Fibroblast of skin of left biceps (primary cell): ENCODE measurements at places on chromosomes 12 and 14.
A peak's percentile ranks its signal among the peaks of the same experiment; 100 is the strongest.

DNA sequence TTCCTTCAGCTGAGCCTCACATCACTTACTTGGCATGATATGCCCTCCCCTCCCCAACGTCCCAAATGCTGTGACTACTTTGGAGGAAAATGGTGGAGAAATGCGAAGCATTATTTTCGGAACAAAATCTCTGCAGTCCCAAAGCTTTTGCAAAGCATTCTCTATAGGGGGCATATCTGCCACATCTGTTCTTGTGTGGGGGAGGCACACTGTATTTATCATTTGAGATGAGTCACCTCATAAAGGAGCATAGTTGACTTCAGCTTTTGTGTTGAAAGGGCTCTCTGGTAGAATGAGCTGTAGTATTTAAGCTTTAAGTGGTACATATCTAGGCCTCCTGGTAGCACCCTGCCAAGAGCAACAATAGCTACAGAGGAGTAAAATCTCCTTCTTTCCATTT is 447.5 kb downstream of the ADAMTS20 start:
- DNase-seq: no peak

DNA sequence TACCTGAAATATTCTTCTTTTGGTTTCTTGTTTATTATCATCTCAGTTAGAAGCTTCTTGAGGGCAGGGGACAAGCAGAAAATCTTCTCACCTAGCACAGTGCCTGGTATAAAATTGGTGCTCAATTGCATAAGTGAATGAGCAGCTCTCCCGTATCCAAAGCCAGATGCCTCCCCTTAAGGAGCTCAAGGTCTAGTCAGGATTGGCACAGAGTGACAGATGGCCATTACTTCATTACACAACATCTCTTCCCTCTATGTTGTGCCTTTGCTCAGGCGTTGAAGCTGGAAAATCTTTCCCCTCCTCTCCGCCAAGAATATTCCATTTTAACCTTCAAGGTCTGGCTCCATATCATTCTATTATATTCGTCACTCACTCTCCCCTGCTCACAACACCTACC is 3.6 kb downstream of the SLC4A8 start:
- no peak for DNase-seq

DNA sequence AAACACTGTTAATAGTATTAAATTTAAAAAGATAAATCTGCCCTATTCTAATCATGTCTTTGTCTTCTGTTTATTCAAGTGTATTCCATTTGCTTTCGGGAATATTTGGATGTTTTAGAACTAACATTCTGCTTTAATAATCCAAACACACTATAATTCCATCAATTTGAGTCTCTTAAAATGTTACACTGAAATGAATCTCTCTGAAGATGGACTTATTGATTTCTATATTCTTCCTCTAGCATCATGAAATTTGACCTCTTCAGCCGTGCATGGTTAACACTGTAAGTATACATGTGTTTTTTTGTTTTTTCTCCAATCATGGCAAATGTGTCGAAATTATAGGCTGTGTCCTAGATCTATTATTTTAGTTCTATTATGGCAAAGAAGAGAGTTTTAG is 339.2 kb downstream of the ACSS3 start:
- DNase-seq: no peak

DNA sequence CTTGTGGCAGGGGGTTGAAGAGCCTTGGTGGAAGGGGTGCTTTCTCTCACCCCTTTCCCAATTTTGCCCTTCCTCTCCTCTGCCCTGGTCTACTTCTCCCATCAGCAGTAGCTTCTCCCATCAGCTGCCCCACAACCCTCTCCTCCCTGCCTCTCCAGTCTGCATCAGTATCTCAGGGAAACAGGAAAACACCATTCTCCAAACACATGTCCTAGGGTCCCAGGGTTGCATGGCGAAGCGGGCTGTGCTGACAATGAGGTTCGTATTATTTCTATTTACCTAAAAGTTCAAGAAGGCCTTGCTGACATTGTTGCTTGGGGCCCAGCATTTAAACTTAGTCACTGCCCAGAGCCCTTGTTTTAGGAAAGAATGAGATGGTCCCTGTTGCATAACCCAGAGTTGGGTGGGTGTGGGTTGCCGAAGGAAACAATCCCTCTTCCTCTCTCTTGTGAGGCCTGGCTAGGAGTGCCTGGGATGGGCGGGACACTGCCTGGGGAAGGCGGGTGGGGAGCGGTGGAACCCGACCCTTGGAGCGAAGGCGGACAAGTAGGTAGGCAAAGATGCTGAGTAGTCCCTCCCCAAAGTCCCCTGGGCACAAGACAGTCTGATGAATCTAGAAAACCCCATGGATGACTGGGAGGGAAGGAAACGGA is 1.3 kb upstream of the IGFBP6 start:
- DNase-seq: peak; percentile 68

GRCh38 chr12:33654313-33654712 is 214.7 kb upstream of the SYT10 start:
- no peak for DNase-seq

GRCh38 chr12:82972624-82973023 is 285.9 kb downstream of the TMTC2 start:
- DNase-seq: no peak

DNA sequence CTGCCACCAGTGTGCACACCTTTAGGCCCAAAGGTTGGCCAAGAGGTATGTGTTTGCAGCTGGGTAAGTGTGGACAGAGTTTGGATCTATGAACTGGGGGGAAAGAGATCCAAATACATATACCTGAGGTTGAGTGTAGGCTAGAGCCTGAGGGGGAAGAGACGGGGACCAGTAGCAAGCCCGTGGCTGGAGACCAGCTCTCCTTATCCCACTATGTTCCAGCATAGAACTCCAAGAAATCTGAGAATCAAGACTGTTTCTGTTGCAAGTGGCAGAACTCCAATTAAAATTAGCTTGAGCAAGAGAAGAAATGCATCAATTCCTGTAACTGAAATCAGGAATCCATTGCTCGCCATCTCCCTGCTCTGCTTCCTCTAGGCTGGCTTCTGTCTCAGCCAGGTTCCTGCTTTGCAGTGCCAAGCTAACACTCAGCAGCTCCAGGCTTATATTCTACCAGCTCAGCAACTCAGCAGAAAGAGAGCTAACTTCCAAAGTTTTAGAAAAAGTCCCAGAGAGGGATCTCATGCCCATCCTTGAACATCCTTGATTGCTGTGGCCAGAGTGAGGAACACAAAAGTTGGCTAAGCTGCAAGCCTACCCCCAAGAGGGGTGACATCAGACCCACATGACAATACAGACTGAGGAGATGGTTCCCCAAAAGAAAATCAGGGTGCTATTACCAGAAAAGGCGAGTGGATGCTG is 1.5 kb upstream of the PCK2 start:
- no peak for DNase-seq

GRCh38 chr12:2668816-2669215 is 126.0 kb upstream of the FKBP4 start:
- no peak for DNase-seq

DNA sequence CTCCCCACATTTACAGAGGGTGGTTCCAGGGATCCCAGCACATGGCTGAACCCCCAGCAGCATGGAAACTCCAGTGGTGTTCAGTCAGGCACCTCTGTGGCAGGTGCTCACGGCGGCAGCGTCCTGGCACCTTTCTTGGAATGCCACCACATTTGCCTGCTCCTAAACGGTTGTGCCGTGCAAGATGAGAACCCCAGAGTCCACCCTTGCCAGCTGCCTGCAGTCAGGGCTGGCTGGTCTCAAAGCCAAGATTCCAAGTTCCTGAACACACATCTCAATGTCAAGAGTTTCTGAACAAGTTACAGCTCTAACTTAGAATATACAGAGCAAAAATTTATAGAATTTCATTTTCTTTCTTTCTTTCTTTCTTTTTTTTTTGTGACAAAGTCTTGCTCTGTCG is 38.7 kb downstream of the DDX51 start:
- DNase-seq: no peak

DNA sequence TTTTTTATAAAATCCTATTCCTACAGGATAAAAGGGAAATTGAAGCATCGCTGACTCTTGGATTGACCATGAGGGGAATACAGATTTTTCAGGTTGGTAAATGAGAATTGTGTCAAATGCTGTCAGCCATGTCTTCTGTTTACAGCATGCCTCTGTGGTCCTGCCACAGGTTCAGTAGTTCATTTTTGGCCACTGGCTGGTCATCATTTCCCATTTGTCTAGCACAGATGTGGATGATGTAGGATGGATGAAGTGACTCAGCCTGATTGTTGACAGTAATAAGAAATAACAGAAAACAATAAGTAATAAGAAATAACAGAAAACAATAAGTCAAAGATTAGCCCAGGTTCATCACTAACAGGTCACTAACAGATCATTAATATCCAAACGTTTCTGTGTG is 59.8 kb downstream of the FRMD6 start:
- DNase-seq: no peak

- DNase-seq: no peak
These were observed 1.9 kb upstream of the KRT18 start for GRCh38 chr12:52946797-52947547.

- peak; percentile 60 for DNase-seq
These were observed 834 bp downstream of the RASSF8 start for GRCh38 chr12:25959071-25959961.

DNA sequence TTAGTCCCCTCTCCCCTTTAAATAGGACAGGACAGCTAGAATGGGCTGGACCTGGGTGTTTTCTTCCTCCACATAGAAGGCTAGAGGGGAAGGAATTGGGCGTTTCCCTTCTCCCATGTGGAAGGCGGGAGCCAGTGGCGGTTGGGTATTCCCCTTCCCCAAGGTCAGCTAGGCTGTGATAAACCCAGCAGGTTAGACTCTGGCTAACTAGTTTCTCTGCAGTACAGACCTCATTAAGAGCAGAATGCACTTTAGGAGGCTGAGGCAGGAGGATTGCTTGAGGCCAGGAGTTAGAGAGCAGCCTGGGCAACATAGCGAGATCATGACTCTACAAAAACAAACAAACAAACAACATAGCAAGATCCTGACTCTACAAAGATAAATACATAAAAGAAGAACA is 92.6 kb downstream of the BEGAIN start:
- no peak for DNase-seq

DNA sequence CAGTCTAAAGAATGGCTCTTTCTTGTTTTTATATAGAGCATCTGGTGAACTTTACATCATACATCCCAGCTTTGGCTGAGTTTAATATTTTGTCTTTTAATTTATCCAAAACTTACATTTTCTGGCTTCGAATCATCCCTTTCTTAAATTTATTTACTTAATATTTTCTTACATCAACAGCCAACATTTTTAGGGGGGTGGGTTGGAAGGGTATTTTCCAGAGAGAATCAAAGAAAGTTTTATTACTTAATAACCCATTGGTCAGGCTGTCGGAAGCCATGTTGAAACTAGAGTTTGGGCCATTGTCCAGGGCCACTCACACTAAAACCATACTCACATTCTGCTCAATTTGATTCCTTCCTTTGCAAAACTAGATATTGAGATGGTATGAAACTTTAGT is 220.2 kb downstream of the AEBP2 start:
- no peak for DNase-seq

- peak; percentile 38 for DNase-seq
These were observed 16.3 kb upstream of the POLR3B start for GRCh38 chr12:106341086-106341877.

GRCh38 chr12:67315661-67316060 is 46.5 kb downstream of the CAND1 start:
- DNase-seq: no peak

DNA sequence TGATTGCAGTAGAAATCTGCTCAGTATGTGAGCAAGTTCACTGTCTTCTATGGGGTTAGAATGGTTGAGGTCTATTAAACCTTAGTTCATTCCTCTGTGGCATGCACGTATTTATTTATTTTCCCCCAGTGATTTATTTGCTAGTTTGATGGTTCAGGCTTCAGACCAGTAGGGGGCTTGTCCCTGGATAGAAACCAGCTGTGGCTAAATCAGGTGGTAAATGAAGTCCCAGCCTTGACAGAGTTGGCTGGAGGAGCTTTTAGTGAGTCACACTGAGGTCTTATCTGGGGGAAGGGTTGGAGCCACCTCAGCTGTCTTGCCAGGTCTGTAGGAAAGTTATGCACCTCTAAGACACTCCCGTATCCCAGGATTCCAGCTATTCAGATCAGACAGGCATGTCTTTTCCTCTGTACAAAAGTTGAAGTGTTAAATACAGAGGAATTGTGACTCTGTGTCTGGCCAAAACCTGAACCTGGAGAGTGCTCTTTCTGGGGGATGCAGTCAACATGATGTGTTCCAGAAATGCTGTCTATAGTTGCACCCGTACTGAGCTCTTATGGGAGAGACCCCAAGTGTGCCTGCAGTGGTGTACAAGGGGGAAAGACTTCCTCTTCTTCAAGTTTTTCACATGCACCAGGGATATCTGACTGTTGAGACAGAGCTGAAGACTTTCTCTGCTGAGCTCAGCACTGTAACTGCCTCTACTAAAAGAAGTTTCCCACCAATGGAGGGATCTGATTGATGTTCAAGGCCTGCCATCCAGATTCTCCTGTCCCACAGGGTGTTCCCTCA is 1322.1 kb downstream of the TMEM121 start:
- DNase-seq: no peak

DNA sequence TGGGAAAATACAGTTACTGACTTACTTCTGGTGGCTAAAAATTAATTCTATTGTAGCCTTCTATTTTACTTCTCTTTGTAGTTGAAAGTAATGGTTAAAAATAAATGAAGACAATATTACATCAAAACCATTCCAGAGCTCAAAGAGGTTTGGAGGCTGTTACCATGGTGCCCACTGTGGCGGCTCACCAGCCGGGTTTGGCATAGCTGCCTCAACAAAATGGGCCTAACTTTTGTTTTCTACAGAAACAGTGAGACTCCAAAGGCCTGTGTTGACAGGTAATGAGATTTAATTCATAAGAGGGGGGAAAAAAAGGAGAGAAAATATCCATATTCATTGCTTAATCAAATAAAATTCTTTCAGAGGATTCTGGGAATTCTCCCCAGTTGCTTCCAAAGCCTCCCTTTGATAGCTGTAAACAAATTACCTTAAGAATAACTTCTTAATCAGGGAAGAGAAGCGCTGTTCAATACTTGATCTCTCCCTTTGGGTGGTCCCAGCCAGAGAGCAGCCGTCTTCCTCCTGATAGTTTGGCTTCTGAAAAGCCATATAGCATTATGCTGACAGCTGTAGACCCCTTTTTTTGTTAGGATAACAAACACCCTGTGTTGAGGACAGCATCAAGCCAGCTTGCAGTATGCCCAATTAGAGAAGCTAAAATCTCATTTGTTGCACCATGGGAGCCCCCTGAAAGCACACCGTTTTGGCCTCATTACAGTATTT is 266.8 kb downstream of the NEDD1 start:
- no peak for DNase-seq

GRCh38 chr12:76030341-76031080 is 1.1 kb downstream of the PHLDA1 start:
- no peak for DNase-seq

DNA sequence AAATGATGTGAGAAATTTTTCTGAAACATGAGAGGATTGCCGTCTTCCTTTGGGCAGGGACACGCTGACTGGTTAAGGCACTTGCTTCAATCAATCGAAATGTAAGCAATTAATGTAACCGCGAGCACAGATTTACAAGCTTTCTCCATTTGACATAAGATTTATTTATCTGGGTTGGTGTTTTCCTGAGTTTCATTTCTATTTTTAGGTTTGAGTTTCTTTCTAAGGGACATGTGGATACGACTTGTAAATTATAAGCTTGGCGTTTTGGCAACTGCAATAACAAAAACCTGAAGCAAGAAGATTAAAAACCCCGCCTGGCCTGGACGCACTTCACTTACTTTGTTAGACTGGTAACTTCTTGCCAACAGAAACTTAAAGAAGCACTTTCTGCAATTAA is 20.3 kb upstream of the SINHCAF start:
- DNase-seq: no peak
